ENCODE measurements at places on chromosomes 3 and 15.

- DNase-seq = no peak
These were observed 1013.6 kb downstream of the ROBO1 start for GRCh38 chr3:78754066-78754743.

DNA sequence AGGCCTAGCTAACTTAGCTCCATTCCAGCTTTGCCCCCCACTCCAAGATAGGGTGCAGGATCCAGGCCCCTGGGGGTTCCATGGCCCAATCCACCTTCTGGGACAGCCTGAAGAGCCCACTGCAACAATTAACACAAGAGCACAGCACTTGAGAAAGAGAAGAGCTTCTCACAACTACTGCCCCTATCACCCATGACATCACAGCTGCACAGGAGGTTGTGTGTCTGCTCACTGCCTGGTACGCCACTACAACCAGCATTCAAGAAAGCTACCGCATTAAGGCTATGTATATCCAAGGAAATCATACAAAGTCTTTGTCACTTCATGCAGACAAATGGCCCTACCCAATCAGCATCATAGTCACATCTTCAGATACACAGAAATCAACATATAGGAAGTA, 62.0 kb downstream of the MYO5A start:
- DNase-seq = no peak

GRCh38 chr15:39869254-39869653, 50.8 kb downstream of the GPR176 start:
- no peak for DNase-seq

GRCh38 chr3:141798448-141798845, 35.2 kb downstream of the GRK7 start:
- no peak for DNase-seq

DNA sequence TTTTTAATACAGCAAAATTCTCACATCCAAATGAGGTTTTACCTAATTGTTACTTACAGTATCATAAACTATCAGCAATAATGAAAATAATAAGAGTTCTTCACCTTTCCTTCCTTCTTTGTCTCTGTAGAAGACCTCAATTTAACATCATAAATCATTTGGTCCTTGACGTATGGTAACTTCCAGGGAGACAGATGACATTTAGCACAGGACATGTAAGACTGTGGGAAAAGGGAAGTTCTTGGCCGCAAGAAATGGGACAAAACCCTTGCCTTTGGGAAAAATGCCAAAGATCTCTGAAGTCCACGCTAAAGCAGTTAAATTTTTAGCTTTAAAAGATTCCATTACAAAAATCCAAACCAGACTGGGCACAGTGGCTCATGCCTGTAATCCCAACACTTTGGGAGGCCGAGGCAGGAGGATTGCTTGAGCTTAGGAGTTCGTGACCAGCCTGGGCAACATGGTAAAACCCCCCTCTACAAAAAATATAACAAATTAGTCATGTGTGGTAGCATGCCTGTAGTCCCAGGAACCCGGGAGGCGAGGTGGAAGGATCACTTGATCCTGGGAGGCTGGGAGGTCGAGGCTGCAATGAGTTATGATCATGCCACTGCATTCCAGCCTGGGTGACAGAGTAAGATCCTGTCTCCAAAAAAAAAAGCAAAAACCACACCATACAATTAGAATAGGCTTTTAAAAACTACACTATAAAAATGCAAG, 8.8 kb downstream of the PTPN9 start:
- DNase-seq = no peak

DNA sequence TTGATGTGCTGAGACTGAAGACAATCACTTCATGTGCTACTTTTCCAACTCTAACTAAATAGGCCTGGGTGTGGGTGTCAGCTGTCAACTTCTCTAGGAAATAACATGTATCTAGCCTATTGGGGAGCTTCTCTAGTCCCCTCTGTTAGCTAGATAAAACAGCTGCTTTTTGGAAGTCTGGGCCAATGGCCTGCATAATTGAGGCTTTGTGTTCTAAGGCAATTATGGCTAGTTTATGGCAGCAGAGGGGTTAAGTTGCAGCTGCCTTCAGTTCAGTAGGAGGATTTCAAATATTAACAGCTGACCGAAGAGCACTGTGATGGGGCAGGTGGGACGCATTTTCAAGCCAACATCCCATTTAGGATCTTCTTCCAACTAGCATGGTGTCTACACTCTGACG, 6.4 kb downstream of the COL8A1 start:
- DNase-seq = no peak

- no peak for DNase-seq
These were observed 749.1 kb downstream of the ROBO1 start for GRCh38 chr3:79018671-79019136.

- DNase-seq = no peak
These were observed at the start of gene SAMMSON for GRCh38 chr3:69999140-70000027. Gene SAMMSON (plus strand): TSS chr3:69999733.

DNA sequence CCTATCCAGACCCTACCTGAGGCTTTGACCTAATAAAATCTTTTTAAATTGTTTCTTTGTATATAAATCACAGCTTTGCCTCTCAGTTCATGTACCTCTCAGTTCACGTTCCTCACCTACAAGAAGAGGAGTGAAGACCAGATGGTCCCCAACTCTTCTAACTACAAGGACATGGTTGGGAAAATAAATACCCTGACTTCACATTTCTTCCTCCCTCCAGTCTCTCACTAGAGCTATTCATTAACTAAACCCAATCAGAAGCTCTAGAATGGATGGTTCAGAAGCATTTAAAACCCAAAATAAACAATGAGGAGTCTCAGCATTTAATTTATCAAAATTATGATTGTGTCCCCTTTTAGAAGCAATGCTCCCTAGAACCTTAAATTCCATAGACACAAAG, 97.3 kb upstream of the AGTR1 start:
- DNase-seq = no peak

GRCh38 chr3:111998636-111999483, at the start of gene TAGLN3:
Gene TAGLN3 (plus strand): TSS chr3:111998922. CDS start chr3:111999423, 501 bp downstream.
- no peak for DNase-seq

DNA sequence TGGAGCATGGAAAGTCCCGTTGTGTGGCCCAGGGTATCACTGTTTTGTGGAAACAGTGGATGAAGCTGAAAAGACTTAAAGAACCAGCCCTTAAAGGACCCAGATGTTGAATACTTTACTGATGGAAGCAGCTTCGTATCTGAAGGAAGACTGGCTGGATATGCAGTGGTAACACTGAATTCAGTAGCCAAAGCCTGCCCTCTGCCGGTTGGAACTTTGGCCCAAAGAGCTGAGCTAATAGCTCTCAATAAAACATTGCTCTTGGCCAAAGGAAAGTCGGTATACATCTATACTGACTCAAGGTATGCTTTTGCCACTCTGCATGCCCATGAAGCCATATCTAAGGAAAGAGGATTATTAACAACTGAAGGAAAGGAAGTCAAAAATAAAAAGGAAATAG, 885.4 kb downstream of the PDCD6IP start:
- no peak for DNase-seq

DNA sequence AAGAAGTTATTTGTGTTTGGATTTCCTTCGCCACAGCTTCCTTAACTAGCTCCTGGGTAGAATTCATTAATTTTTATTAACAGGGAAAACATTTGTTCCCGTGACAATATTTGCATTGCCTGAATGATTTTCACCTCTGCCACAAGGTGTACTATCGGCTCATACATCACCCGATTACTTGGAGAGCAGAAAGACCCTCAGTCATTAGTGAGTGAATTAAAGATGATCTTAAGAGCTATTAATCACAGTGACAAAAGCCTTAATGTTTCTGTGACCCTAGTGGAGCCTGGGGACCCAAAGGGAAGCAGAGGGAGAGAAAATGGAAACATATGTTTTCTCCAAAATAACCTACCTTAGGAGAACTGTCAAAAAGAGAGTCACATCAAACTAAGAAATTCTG, 228.3 kb downstream of the MECOM start:
- DNase-seq = no peak

DNA sequence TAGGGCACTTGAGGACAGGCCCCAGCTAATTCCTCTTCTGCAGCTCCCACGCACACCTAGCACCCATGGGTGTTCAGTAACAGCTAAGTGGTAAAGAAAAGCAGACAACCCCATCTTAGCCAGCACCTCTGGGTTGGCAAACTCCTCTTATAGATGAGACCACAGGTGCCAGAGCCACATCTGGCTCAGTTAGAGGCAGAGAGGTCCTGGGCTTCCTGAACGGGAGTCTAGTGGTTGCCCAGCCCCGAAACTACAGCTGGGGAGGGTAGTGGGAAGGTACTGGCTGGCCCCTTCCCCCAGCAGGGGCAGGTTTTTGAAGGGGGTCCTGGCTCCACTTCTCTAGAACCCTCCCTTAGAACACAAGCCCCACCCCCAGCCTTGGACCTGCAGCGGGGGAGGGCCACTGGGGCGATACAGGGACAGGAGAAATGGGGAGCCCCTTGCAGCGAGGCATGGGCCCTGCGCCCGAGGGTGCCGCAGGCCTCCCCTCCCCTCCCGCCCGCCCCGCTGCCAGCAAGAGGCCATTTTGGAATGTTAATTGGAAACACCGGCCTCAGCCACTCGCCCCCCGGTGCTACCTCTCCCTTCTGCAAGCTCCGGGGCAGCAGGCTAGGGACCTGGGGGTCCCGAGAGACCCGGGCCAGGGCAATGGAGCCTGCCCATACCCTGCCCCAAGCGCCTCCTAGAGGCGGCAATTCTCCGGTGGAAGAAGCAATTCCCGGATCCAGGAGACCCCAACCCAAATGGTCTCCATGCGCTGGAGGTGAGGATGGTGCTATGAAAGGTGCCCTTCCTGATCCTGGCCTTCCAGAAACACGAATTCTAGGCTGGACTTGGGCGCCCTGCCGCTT, 1.5 kb downstream of the DUSP7 start:
- no peak for DNase-seq

- DNase-seq = no peak
These were observed 91.3 kb downstream of the PLXNA1 start for GRCh38 chr3:127073941-127074820.

- no peak for DNase-seq
These were observed 38.3 kb downstream of the KBTBD12 start for GRCh38 chr3:127953091-127954035.

DNA sequence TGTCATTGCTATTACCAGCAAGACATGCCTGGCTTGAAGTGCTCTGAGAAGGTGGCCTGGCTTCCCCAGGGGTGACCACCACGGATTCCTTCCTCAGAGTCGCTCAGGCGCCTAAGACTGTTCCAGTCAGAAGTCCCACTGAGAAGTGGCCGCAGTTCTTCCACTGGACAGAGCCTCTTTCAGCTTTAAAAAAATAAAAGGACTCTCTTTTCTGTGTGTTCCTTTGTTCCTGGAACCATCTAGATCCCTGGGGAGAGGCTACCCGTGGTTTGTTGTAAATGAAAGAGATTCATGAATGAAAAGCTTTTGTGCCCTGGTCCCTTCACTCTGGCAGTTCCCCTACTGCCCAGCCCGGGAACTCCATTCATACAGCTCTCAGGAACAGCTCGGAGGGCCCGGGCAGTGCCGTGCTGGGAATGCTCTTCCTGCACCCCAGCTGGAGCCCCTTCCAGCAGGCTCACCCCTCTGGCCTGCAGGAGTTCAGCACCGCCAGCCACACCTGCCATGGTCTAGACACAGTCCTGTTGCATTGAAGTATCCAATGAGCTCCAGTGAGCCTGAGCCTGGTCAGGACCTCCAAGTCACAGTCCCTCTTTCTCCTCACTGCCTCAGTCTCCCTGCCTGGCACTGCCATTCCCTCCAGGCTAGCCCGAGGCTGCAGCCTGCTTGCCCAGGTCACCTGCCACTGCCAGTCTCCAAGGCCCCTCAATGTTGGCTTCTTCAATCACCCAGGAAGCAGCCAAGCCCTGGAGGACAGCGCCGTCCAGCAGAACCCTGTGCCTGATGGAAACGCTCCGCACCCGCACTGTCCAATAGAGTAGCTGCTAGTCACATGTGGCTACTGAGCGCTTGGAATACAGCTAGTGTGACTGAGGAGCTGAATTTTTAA, 75.4 kb downstream of the XXYLT1 start:
- DNase-seq = no peak

GRCh38 chr3:195549931-195550519, 6.9 kb upstream of the PPP1R2 start:
- DNase-seq = peak; percentile 62

DNA sequence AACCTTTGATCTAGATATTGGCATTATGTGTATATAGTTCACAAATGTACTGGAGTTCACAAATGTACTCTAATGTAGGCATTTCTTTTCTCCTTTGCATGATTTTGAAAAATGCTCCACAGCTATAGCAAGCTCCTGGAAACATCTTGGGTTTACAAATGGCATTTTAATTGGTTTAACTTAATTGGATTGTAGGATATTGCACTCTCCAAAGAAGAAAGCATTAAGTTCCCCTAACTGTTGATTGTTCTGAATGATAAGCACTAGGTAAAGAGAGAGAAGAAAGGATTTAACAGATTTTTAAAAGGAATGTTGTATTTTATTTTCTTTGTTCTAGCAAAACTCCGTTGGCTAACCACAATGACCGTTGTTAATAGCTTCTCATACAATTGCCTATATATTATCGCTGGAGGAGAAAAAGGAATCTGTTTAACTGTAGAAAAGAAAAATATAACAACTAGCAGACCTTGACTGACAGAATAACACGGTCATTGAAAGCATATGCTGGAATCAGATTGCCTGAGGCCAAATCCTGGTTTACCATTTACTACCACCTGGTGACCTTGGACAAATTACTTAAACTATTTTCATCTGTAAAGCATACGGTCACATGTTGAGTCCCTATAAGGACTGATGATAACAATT, 170.8 kb downstream of the PEX5L start:
- no peak for DNase-seq

DNA sequence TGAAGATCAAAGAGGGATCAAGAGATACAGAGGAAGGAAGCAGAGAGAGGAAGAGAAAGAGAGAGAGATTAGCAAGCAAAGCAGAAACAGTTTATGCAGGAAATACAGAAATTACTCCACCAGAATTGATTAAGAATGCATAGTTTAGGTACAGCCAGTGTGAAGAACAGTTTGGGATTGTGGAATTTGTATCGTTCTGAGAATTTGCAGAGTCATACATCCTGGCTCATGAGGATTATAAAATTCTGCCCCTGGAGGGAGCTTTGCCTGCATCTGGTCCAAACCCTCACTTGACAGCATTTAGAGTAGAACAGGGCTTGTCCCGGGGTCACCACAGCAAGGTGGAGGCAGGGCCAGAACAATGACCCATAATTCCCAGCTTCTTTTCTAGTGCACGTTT, 44.1 kb downstream of the MASP1 start:
- no peak for DNase-seq

GRCh38 chr3:113213896-113214587, 2.7 kb downstream of the BOC start:
- no peak for DNase-seq

- no peak for DNase-seq
These were observed 27.3 kb downstream of the ACSBG1 start for GRCh38 chr15:78207110-78207458.

- DNase-seq = no peak
These were observed 67.6 kb downstream of the TUSC7 start for GRCh38 chr3:116776880-116777785.

DNA sequence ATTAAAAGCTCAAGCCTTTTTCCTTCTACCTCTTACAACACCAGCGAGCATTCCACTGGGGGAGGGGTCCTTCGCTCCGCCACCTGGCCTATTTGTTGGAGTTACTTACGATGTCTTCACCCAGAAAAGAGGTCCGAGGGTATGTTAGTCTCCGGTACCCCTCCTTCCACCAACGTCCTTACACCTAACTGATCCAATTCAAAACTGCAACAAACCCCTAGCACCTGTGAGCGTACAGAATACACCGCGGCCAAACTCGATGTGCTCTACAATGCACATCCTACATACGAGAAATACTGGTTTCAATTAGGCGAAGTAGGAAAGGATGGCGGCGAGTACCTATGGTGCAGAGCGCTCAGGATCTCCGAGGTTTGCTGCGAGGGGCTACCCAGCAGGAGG, 944 bp downstream of the SLITRK3 start:
- no peak for DNase-seq

GRCh38 chr3:128787256-128788253, 61.6 kb downstream of the RAB7A start:
- no peak for DNase-seq

GRCh38 chr15:38854506-38854905, 289.9 kb upstream of the RASGRP1 start:
- DNase-seq = no peak

Data from stimulated activated CD8-positive, alpha-beta memory T cell treated with anti-CD3 and anti-CD28 coated beads, Interleukin-2, amount 100 ng/mL, for 1 hour (primary cell).